CD4-positive, CD25-positive, alpha-beta regulatory T cell (primary cell): ENCODE measurements at places on chromosomes 11 and 22. TPM values are rescaled to one million over a fixed set of nuclear protein-coding genes. Genes with fewer than 3 reads are reported as not detected.
A peak's percentile ranks its signal among the peaks of the same experiment; 100 is the strongest.

DNA sequence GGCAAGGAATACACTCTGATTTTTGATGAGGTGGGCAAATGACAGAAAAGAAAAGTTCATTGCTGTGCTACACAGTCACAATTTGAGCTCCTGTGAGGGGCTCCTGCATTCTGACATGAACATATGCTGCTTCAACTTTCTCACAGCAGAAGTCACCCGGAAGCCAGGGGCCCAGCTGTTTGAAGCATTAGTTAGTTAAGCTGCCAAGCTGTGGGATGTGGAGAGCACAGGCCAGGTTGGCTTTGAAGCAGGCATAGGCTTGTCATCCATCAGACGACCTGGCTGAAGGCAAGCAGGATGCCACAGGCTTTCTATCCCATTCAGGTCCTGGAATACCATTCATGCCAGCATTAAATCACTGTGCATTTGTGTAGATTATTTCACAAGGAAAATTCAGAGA, 63.1 kb downstream of the MTNR1B start:
- no peak for DNase-seq
- no peak overlapping the region for H3K4me3 ChIP-seq
- no peaks in the 10 kb centered on the region for H3K27me3 ChIP-seq
- no peak overlapping the region for H3K27ac ChIP-seq

- H3K4me3 ChIP-seq = no peak overlapping the region
- peaks cover 2% of the 10 kb centered on the region for H3K27me3 ChIP-seq
- no peaks in the 10 kb centered on the region for H3K36me3 ChIP-seq
- no peak for DNase-seq
- H3K27ac ChIP-seq = no peak overlapping the region
Observed at GRCh38 chr11:114764563-114764962, 86.2 kb downstream of the NXPE2 start.

DNA sequence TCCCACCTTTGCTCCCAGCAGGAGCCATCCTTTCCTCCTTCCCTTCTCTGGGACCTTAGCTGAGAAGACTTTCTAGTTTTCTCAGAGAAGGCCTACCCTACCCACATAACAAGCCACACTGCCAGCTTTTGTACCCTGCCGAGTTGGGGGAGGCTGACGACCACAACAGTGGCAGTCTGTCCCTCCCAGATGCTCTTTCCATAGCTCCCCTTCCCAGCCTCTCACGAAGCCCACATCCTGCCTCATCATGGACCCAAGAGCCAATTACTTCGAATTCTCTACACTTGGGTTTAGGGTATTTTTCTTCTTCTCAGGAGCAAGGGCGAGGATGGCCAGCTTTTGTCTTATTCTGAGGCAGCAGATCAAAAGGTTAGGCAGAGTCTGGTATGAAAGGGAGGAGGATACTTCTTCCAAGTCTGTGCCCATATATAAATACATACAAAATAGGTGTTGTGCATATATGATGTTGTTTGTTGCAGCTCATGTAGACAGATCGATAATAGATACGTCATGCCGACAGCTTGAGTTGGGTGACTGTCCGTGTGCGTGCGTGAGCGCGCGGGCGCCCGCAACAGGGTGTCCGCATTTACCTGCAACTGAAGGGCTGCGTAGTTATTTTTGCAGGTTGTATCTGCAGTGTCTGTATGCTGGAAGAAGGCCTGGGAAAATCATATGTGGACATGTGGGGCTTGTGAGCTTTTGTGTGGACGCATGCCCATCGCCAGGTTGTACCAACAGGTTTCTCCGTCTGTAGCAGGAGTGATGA, 846 bp upstream of the NRGN start:
- no peaks in the 10 kb centered on the region for H3K36me3 ChIP-seq
- peak overlapping the region; percentile 32 for H3K4me3 ChIP-seq
- no peak for DNase-seq
- peaks cover 7% of the 10 kb centered on the region for H3K27me3 ChIP-seq

- no peaks in the 10 kb centered on the region for H3K4me1 ChIP-seq
- DNase-seq = no peak
- peaks cover 2% of the 10 kb centered on the region for H3K27me3 ChIP-seq
- H3K4me3 ChIP-seq = no peak overlapping the region
Observed at GRCh38 chr11:10350334-10350733, 45.5 kb downstream of the ADM start.

GRCh38 chr11:63510360-63511047, 4.6 kb downstream of the LGALS12 start:
- H3K4me3 ChIP-seq = no peak overlapping the region
- H3K27me3 ChIP-seq = no peaks in the 10 kb centered on the region
- no peak for DNase-seq
- H3K4me1 ChIP-seq = no peaks in the 10 kb centered on the region
- no peaks in the 10 kb centered on the region for H3K36me3 ChIP-seq

- peaks cover 42% of the 10 kb centered on the region for H3K4me1 ChIP-seq
- H3K4me3 ChIP-seq = no peak overlapping the region
- H3K27me3 ChIP-seq = peaks cover 20% of the 10 kb centered on the region
- H3K27ac ChIP-seq = no peak overlapping the region
Observed at GRCh38 chr11:46391186-46391577, 394 bp downstream of the CHRM4 start.

- H3K36me3 ChIP-seq = peaks cover 2% of the 10 kb centered on the region
- no peak overlapping the region for H3K4me3 ChIP-seq
- no peaks in the 10 kb centered on the region for H3K27me3 ChIP-seq
Observed at GRCh38 chr11:44774108-44774507, 47.3 kb downstream of the TSPAN18 start.

DNA sequence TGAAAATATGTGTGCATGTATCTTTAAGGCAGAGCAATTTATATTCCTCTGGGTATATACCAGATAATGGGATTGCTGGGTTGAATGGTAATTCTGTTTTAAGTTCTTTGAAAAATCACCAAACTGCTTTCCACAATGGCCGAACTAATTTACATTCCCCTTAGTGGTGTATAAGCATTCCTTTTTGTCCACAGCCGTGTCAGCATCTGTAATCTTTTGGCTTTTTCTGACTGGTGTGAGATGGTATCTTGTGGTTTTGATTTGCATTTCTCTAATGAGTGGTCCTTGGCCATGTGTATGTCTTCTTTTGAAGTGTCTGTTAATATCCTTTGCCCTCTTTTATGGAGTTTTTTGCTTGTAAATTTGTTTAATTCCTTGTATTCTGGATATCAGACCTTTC, 24.3 kb downstream of the CCDC15 start:
- no peak overlapping the region for H3K4me3 ChIP-seq
- no peaks in the 10 kb centered on the region for H3K4me1 ChIP-seq
- H3K36me3 ChIP-seq = peaks cover 4% of the 10 kb centered on the region
- H3K27ac ChIP-seq = no peak overlapping the region
- H3K27me3 ChIP-seq = no peaks in the 10 kb centered on the region

DNA sequence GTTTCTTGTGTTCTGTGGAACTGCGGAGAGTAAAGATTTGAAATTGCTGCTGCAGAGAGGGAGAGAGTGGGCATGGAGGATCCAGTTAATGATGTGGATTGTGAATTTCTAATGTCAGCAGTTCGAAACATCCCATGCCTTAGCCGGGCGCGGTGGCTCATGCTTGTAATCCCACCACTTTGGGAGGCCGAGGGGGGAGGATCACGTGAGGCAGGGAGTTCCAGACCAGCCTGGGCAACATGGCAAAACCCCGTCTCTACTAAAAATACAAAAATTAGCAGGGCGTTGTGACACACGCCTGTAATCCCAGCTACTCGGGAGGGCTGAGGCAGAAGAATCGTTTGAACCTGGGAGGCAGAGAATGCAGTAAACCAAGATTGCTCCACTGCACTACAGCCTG, 1.1 kb upstream of the CAVIN3 start:
- H3K4me3 ChIP-seq = peak overlapping the region; percentile 11
- peak overlapping the region; percentile 18 for H3K27ac ChIP-seq
- H3K36me3 ChIP-seq = no peaks in the 10 kb centered on the region
- H3K4me1 ChIP-seq = peaks cover 21% of the 10 kb centered on the region
- H3K27me3 ChIP-seq = no peaks in the 10 kb centered on the region

Gene FHIP1B
- 30.7 TPM for total RNA-seq

Gene CLMP
- 0.20 TPM for total RNA-seq

Gene PLAAT2
- total RNA-seq = not detected

Gene CELSR1
- 0.76 TPM for total RNA-seq
